ENCODE measurements at places on chromosomes 2 and 18.

- DNase-seq, result no peak
These were observed 61.1 kb upstream of the CXCR4 start for GRCh38 chr2:136178941-136179601.

DNA sequence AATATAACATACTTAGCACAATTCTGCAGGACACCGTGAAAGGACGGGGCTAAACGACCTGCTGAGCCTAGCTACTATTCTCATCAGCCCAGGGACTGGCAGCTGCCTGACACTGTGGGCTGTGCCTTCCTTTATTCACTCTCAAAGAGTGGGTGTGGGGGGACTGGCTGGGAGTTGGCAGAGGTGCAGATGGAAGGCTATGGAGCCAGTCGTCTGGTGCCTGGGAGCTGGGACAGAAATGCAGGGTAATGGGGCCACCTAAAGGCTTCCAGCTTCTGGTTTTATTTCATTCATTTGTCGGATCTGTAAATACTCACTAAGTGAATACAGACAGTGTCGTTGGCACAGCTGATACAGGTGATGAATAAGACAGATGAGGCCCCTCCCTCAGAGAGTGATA is 56.0 kb upstream of the NFU1 start:
- DNase-seq, result no peak

DNA sequence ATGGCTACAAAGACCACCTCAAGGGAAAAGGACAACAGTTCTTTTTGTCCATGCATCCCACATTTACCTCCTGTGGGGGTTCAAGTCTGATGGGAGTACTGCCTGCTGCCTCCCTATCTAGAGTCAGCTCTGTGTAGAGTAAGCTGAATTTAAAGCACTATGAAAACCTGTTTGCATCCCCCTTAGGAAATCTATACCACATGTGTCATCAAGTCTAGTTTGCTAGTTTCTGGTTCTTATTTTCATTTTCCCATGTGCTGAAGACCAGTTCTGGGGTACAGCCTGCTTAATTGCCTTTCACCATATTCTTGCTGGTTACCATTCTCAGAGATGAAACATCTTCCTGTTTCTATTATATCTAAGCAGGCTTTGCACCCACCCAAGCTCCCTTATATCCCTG is 470.3 kb downstream of the MBD2 start:
- DNase-seq, result no peak

DNA sequence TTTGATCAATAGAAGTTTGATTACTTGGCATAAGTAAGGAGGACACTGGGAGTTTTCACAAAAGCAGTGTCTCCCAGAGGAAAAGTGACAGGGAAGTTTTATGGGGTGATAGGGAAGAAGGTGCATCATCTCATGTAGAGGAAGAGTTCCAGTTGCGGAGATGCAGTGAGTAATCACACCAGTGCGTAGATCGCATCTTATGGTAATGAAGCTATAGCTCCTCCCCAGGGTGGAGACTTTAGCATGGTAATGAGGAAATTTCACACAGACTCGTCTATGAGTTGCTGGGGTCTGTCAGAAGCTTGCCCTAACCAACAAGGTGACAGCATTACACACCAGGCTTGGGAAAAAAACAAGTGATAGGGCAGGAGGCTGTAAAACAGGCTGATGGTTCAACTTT is 49.0 kb downstream of the KYNU start:
- DNase-seq, result no peak

DNA sequence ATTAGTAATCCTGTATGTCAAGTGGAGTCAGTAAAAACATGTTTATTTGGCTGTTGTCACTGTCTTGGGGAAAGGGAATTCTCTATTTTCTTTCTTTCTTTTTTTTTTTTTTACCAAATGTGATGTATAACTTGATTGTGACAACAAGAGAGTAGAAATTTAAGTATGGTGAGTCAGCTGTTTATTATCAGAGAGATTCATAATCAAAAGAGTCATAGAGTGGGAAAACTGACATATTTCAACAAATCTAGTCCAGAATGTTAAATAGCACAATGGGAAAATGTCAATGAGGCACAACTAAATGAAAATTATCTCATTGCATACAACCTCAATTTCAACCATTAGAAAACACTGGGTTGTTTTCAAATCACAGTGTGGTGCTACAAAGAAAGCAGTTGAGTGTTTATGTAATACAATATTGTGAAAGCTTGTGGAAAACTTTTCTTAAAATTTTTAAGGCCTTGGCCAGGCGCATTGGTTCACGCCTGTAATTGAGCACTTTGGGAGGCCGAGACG is 111.9 kb upstream of the DTNA start:
- DNase-seq, result no peak

DNA sequence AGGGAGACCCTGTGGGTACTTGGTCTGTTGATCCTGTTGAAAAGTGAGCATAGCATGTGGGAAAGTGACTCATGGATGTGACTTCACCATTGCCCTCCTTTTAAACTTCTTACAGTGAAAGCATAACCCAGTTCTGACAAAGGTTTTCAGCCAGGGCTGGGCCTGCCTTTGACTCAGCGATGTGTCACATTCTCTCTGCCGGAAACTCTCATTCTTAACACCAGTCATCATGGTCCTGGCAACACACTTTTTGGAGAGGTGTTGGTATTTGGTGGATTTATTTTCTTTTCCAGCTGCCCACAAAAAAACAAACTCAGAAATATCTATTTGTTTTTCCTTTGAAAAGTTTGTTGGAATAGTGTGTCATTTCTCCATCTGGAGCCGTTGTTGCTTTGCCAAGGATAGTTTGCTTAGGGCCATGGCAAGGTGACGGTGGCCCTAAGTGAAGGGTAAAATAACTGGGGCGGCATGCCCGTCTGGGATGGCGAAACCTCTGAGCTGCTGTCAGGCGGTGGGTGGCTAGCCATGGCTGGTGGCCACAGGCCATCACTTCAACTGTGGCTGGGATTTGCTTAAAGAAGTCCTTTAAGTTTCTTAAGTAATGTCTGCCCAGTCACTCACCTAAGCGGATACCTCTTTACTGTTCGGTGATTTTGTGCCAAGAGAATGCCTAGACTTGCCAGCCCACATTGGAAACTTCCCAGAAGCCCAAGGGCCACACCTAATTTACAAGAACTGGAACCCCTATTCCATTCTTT is 123.3 kb downstream of the LTBP1 start:
- DNase-seq, result no peak

DNA sequence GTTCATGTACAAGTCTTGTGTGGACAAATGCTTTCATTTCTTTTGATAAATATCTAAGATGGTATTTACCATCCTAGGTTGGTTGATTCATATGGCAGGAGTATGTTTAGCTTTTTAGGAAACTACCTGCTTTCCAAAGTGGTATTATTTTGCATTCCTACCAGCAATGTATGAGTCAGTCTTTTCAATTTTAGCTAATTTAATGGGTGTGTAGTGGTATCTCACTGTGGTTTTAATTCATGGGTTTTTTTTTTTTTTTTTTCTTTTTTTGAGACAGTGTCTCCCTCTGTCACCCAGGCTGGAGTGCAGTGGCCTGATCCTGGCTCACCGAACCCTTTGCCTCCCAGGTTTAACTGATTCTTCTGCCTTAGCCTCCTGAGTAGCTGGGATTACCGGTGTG is 4.2 kb downstream of the ZNF512 start:
- DNase-seq, result no peak

GRCh38 chr2:158253170-158253569 is 151.5 kb downstream of the UPP2 start:
- DNase-seq, result no peak

- DNase-seq, result no peak
These were observed 80.5 kb upstream of the SIX2 start for GRCh38 chr2:45089554-45090261.

DNA sequence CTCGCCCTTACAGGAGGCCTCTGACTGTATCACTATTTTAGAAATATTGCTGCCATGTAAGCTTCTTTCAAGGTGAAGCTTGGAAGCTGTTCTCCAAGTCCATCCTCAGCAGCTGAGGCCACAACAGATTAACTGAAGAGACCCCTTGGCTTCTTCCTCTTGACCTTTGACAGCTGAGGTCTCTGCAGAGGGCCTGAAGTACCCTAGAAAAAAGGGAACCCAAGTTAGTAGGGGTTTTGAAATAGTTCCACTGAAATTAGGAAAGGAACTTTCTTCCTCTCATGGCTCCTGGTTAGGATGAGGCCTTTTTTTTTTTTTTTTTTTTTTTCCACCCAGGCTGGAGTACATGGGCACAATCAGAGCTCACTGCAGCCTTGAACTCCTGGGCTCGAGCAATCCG is 15.5 kb upstream of the IHH start:
- DNase-seq, result no peak

GRCh38 chr2:33984131-33984530 is 385.0 kb upstream of the FAM98A start:
- DNase-seq, result no peak

GRCh38 chr2:46534589-46534988 is 55.2 kb downstream of the TMEM247 start:
- DNase-seq, result no peak

GRCh38 chr2:14677039-14677438 is 44.5 kb downstream of the LRATD1 start:
- DNase-seq, result no peak

- DNase-seq, result no peak
These were observed 48.1 kb downstream of the MERTK start for GRCh38 chr2:111946294-111947114.

DNA sequence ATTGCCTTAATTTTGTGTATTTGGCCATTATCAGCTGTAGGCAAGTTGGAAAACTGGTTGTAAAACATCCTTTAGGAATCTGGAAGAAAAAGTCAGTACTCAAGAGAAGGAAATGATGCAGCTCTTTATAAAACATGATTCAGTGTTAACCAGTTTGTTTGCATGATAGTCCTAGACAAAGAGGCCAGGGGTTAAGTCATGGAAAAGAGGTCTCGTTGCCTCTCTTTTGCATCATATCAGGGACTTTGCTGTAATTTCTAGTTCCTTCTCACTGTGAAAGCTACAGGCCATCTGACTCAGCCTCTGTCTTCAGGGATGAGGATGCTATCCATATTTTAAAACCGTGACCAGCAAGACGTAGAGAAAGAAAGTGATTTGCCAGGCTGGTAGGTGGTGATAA is 38.0 kb downstream of the NPAS2 start:
- no peak for DNase-seq

DNA sequence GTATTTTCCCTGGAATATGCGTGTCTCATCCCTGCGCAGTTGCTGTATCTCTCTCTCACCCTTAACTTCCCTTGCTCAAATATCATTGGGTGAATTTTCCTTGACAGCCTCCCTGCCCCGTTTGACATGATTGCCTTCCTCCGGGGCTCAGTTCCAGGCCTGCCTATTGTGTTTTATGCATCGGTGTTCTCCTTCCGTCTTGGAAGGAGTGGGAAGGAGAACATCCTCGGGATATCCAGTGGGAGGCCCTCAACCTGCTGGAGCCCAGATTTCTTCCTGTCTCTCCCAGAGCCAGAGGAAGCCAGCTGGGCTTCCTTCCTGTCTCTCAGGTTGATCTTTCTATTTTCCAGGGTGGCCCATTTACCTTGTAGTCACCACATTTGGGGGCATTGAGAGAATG is 434.7 kb upstream of the HS6ST1 start:
- no peak for DNase-seq

- no peak for DNase-seq
These were observed 19.5 kb upstream of the HES6 start for GRCh38 chr2:238259061-238260020.

GRCh38 chr2:54617409-54617808 is 106.1 kb upstream of the EML6 start:
- DNase-seq, result no peak

GRCh38 chr2:190794790-190795189 is 85.8 kb upstream of the GLS start:
- no peak for DNase-seq

GRCh38 chr18:68693091-68693815 is 21.7 kb downstream of the TMX3 start:
- DNase-seq, result no peak

- DNase-seq, result no peak
These were observed 525 bp upstream of the MAL start for GRCh38 chr2:95024960-95025405.

DNA sequence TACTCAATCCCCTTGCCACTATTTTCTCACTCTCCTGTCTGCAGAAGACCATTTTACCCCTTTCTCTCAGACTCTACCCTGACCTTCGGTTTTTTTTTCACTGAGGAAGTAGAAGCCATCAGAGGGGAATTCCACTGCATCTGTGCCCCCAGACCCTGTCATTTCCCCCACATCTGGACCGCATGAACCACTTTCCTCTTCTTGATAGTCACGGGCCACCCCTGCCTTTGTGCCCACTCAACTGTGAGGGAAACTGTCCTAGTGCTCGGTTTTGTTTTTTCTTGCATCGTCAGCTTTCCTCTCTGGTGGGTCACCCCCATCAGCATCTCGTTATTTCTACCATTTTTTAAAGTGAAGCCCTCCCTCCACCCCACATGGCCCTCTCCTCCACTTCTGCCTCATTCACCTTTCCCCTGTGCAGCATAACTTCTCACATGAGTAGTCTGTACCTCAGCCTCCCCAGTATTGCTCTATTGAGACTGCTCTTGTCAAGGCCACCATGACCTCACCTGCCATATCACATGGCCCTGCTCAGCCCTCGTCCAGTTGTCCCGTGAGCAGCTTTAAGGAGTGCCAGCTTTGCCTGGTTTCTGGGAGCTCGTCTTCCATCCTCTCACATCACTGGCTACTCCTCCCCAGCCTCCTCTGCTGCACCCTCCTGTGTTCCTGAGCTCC is 32.4 kb downstream of the TMEM87B start:
- no peak for DNase-seq

- no peak for DNase-seq
These were observed 21.3 kb downstream of the MRPL19 start for GRCh38 chr2:75667884-75668283.

DNA sequence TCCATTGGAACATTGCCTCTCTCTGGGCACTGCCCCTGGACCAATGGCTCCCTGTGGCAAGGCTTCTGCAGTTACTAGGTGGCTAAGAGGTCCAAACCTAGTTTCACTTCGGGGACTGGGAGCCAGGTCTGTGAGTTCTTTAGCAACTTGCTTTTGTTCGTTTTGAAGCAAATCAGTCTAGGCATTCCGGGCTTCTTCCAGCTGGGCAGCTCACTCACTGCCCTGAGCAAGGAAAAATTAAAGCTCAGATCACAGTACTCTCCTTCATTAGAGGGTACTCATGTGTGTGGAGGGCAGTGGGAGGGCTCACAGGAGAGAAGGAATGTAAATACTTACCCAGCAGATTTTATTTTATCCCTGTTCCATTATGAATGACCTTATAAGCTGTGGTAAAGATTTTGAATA is 80.3 kb downstream of the SPP2 start:
- no peak for DNase-seq

GRCh38 chr2:196927376-196928225 is 1.1 kb upstream of the PGAP1 start:
- DNase-seq, result peak; percentile 8

Data from activated T-helper 1 cell treated with Interleukin-2 at 50 U/mL for 16 hours (primary cell).